CD8-positive, alpha-beta T cell (primary cell): ENCODE measurements at places on chromosomes 3 and 15.

DNA sequence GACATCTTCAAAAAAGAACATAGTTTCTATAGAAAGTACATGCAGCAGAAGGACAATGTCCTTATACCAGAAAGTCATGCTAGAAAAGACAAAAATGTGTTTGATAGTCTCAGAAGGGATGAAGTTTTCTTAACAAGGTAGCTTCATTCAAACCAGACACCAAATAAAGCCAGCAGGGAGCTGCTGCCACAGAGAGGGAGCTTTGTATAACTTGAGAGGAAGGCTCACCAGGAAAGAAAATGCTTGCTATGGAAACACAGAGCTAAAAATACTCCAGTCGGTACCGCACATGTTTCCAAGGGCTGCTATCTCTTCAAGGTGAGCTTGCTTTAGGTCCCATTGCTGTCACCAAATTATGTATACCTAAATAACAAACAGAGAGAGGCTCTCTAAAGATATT lies 1074.8 kb upstream of the ALCAM start:
- no peak for DNase-seq

- DNase-seq: no peak
Measured at GRCh38 chr15:66252685-66253417, 699 bp downstream of the MEGF11 start.

GRCh38 chr3:28243424-28244106 lies 2.1 kb downstream of the CMC1 start:
- DNase-seq: no peak

- no peak for DNase-seq
Measured at GRCh38 chr3:141249041-141249440, 17.4 kb downstream of the PXYLP1 start.

DNA sequence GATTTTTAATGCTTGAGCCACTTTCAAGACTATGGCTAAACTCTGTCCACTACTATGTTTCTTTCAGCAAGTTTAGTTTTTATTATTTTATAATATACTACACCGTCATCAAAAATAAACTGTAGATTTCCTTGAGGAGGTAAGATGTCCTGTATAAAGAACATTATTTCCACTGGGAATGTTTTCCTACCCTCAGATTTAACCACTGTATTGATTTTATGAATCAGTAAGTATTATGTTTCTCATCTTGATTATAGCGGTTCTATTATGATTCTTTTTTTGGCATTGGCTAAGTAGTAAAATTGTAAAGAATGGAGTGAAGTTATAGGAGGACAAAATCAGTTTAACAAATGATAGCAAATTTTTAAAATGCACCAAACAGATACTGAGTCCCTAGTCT lies 44.4 kb downstream of the ADAM10 start:
- DNase-seq: no peak
